ENCODE measurements at places on chromosomes 7 and 10. TPM values are rescaled to one million over a fixed set of nuclear protein-coding genes. Genes with fewer than 3 reads are reported as not detected.

UROS gene
- 18.8 TPM for total RNA-seq

SAMD9L gene
- total RNA-seq, result 5.3 TPM

ELMO1 gene
- total RNA-seq, result 0.14 TPM

STK31 gene
- 0.07 TPM for total RNA-seq

CDK14 gene
- 3.1 TPM for total RNA-seq

TRIM50 gene
- total RNA-seq, result not detected

LDB3 gene
- total RNA-seq, result under 0.01 TPM

SLC29A4 gene
- 12.3 TPM for total RNA-seq

LRRC61 gene
- 10.8 TPM for total RNA-seq

UPP1 gene
- 2,093 TPM for total RNA-seq

PVRIG gene
- total RNA-seq, result not detected

PTF1A gene
- total RNA-seq, result not detected

AKR1B15 gene
- 0.34 TPM for total RNA-seq

RTKN2 gene
- under 0.01 TPM for total RNA-seq

ANXA8 gene
- 267 TPM for total RNA-seq

ZNF25 gene
- total RNA-seq, result 10.9 TPM

PPA1 gene
- 256 TPM for total RNA-seq

ZSCAN21 gene
- total RNA-seq, result 15.4 TPM

CPA2 gene
- not detected for total RNA-seq

ESYT2 gene
- 117 TPM for total RNA-seq

GPR85 gene
- total RNA-seq, result 3.6 TPM

HOXA2 gene
- total RNA-seq, result not detected

SBDS gene
- 167 TPM for total RNA-seq

EN2 gene
- under 0.01 TPM for total RNA-seq

PKD1L1 gene
- total RNA-seq, result under 0.01 TPM

ZPBP gene
- total RNA-seq, result not detected

SKIDA1 gene
- total RNA-seq, result 0.07 TPM

NCF1 gene
- total RNA-seq, result 0.57 TPM

KAZALD1 gene
- 2.4 TPM for total RNA-seq

MAP3K8 gene
- total RNA-seq, result 7.9 TPM

EBLN1 gene
- not detected for total RNA-seq

SPDYE6 gene
- not detected for total RNA-seq

H2AZ2 gene
- 98.1 TPM for total RNA-seq

AKR1C4 gene
- total RNA-seq, result not detected

NSMCE4A gene
- total RNA-seq, result 21.2 TPM

FOXP2 gene
- total RNA-seq, result 3.1 TPM

TFEC gene
- total RNA-seq, result under 0.01 TPM

SEMA3A gene
- 35.9 TPM for total RNA-seq

ANKRD2 gene
- 0.43 TPM for total RNA-seq

SRGN gene
- 1.7 TPM for total RNA-seq

NRP1 gene
- 15.0 TPM for total RNA-seq

TSPAN33 gene
- 2.4 TPM for total RNA-seq

HTR7 gene
- total RNA-seq, result 23.2 TPM

CPVL gene
- total RNA-seq, result under 0.01 TPM

RBP4 gene
- total RNA-seq, result not detected

AMZ1 gene
- not detected for total RNA-seq

PPP1R3C gene
- total RNA-seq, result 20.8 TPM

PON1 gene
- not detected for total RNA-seq

IMPDH1 gene
- 89.6 TPM for total RNA-seq

ACTR3C gene
- 5.5 TPM for total RNA-seq

ZNF117 gene
- total RNA-seq, result 2.4 TPM

Measured in nasal cavity respiratory epithelium epithelial cell of viscerocranial mucosa (primary cell).